ENCODE measurements at places on chromosomes 1 and 21.

- no peak for DNase-seq
Observed at GRCh38 chr1:173223031-173223380, 15.9 kb upstream of the TNFSF4 start.

- no peak for DNase-seq
Observed at GRCh38 chr21:20874202-20874601, 124.0 kb upstream of the NCAM2 start.

DNA sequence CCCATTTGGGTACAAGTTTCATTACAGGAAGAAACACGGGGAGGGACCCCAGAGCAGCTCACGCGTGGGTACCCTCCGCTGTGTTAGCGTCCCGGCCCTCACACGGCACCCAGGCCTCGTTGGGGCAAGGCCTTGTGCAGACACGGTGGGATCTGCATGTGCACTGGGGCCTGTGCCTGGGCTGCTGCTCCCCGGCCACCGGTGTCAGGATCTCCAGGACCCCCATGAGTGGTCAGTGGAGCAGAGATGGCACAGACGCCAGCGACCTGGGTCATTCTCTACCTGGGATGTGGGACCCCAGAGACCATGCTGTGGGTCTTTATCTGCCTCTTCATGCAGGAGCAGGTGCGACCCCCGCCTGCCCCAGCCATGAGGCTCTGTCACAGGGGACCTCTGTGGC is 5.4 kb upstream of the SAMD11 start:
- DNase-seq = no peak

GRCh38 chr1:233844275-233844674 is 60.2 kb upstream of the SLC35F3 start:
- no peak for DNase-seq

DNA sequence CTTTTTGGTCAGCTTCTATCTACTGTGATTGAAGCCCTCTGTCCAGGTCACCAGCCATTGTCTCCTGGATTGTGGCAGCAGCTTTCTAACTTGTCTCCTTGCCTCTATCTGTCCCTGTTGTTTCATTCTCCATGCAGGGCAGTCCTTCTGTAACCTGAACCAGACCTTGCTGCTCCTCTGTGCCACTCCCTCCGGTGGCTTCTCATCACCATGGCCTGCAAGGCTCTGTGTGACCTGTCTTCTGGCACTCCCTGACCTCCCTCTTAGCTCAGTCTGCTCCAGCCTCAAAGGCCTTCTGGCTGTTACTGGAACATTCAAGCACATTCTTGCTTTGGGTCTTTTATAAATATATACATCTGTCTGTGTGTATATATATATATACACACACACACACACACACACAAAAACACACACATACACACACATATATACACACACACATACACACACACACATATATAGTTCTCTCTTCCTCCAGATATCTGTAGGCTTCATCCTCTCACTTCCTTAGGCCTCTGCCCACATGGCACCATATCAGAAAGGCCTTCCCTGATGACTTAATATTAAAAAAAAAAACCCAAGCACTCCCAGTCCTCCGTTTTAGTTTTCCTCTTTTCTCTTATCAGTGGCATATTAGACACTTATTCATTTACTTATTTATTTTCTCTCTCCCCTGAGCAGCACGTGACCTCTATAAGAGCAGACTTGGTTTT is 21.2 kb upstream of the JUN start:
- DNase-seq = no peak

Data from Kasumi-1 (cell line).